ENCODE measurements at places on chromosomes 13 and 19.
A peak's percentile ranks its signal among the peaks of the same experiment; 100 is the strongest.

DNA sequence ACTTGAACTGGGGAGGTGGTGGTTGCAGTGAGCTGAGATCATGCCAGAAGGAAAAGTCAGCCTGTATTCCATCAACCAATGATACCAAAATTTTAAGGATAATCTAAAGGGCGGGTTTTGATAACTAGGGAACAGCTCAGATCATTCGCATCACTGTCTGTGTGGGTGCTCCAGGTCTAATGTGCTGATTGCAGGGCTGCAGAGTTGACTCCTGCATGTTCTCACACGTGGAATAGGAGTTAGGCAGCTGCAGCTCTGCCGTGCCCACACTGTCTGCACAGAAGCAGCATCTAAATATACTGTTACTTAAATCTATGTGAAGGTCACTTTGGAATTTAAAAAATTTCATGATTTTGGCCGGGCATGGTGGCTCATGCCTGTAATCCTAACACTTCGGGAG is 4.3 kb upstream of the PARP4 start:
- no peak for DNase-seq

- DNase-seq: no peak
Observed at GRCh38 chr13:59363947-59364346, 799.8 kb downstream of the DIAPH3 start.

DNA sequence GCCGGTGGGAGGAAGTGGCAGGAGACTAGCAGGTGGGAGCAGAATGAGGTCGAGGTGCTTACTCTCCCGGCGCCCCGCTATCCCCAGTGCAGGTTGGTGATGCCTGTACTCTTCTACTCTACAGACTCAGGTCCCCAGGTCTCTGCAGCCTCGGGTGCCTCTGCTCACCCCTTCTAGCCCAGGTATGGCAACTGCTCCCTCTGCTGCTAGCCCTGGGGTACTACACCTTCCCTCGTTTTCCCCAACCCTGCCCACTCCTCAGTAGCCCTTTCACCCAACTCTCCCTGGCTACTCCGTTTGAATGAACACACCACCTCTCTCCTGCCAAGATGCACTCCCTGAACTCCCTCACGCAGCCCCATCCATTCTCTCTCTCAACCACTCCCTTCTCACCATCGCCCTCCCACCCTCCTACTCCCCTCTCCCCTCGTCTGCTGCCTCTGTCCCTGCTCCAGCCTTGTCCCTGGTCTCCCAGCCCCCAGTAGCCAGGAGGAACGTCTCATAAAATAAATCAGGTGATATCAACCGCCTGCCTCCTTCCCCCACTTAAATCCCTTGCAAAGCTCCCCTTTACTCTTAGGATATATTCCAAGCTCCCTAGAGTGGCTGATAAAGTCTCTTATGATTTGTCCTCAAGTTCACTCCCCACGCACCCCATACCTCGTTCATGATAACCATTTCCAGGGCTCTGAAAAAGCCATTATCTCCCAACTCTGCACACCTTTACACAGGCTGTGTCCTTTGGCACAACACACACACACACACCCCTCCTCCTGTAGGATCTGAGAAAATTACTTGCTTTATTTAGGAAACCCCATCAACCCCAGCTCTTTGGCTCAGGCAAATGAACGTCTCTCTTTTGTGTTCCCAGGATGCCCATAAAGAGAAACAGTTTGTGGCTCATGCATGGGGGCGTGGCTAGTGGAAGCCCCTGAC is 8.2 kb upstream of the MEIS3 start:
- peak; percentile 44 for DNase-seq

DNA sequence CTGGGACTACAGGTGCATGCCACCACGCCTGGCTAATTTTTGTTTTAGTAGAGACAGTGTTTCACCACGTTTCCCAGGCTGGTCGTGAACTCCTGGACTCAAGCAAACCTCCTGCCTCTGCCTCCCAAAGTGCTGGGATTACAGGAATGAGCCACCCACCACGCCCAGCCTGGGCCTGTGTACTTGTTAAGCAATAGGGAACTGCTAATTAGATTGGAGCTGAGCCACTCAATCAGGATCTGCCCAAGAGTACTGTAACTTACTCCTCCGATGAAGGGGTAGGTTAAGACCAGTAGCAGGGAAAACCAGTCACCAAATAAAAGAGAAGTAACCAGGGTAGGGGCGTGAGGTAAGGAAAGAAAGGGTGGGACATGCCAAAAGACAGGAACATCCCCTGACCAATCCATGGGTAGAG is 2.3 kb downstream of the DDX39A start:
- no peak for DNase-seq

GRCh38 chr13:88472316-88472715 is 801.1 kb downstream of the SLITRK5 start:
- no peak for DNase-seq

- DNase-seq: no peak
Observed at GRCh38 chr13:40017662-40018262, 362.3 kb downstream of the COG6 start.

DNA sequence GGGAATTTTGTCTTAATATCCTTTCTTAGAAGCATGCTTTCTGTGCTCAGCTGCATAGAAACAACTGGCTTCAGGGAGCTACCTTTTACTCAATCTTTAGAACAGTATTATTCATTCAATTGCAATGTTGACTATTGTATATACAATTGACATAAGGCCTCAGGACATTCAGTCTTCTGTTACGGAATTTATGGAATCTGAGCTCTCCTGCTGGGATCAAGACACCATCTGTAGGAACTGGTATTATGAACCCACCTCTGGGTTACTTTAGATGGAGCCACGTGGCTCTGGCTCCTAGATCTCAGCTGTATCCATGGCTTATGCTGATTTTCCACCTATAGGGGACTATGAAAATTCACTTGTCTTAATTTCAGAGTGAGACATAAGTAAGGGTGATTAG is 716.2 kb upstream of the GPC6 start:
- no peak for DNase-seq

DNA sequence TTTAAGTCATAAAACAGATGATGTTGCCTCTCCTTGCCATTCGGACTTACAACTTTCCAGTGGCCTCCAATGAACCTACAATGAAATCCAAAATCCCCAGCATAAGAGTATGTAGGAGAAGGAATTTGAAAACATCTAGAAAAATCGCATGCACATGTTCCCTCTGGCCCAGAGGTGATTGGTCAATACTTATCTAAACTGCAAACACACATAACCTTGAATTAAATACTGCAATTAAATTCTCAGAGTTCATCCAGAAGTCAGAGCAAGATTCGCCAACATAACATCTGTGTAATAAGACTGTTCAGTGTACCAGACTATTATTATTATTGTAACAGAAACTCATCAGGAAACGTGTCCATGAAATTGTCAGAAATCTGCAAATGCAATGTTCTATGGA is 82.2 kb upstream of the USP29 start:
- DNase-seq: no peak

- no peak for DNase-seq
Observed at GRCh38 chr13:109145631-109146030, 516.2 kb downstream of the MYO16 start.

DNA sequence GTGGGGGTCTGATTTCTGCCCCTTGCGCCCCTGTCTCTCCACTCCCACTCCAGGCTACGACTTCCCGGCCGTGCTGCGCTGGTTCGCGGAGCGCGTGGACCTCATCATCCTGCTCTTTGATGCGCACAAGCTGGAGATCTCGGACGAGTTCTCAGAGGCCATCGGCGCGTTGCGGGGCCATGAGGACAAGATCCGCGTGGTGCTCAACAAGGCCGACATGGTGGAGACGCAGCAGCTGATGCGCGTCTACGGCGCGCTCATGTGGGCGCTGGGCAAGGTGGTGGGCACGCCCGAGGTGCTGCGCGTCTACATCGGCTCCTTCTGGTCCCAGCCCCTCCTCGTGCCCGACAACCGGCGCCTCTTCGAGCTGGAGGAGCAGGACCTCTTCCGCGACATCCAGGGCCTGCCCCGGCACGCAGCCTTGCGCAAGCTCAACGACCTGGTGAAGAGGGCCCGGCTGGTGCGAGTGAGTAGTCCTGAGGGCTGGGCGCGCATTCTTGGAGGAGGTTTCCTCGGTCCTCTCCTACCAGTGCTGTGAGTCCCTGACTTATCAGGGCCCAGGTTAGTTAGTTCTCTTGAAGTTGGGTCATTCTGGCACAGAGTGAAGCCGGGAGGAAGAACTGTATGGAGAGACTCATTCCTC is 12.7 kb downstream of the EHD2 start:
- DNase-seq: no peak

DNA sequence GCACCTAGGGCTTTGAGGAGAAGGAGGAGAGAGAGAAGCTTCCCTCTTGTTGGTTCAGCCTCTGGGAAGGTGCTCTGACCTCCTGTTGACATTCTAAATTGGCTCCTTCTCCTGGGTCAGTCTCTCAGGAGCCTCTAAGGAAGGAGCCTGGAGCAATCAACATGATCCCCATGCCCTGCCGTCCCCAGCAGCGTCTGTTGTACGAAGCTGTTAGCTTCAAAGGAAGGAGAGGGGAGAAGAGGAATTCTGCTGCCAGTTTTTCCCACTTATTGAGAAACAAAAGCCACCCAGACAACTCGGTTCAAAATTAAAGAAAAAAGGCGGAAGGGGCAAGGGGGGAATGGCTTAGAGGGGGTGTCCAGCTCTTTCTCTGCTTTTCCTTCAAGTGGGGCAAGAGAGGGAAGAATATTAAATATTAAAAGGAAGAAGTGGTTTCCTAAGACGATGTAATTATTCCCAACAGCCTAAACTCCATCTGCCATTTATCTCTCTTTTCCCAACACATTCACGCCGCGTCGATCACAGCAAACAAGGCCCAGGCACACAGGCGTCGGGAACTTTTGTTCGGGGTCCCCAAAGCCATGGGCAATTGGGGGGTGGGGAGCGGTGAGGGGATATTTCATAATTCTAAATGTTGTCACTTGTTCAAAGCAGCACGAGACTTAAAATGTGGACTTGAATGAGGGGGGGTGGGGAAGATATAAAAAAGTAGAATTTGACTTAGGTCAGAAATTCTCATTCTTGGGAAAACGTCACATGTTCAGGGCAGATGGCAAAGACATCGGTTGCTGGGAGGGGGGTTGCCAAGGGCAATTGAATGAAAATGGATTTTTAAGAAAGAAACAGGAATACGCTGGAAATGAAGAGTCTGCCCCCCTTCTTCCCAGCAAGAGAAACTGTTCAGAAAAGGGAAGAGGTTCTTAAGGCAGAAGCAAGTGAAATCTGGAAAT is 116.8 kb upstream of the CACNA1A start:
- DNase-seq: no peak

DNA sequence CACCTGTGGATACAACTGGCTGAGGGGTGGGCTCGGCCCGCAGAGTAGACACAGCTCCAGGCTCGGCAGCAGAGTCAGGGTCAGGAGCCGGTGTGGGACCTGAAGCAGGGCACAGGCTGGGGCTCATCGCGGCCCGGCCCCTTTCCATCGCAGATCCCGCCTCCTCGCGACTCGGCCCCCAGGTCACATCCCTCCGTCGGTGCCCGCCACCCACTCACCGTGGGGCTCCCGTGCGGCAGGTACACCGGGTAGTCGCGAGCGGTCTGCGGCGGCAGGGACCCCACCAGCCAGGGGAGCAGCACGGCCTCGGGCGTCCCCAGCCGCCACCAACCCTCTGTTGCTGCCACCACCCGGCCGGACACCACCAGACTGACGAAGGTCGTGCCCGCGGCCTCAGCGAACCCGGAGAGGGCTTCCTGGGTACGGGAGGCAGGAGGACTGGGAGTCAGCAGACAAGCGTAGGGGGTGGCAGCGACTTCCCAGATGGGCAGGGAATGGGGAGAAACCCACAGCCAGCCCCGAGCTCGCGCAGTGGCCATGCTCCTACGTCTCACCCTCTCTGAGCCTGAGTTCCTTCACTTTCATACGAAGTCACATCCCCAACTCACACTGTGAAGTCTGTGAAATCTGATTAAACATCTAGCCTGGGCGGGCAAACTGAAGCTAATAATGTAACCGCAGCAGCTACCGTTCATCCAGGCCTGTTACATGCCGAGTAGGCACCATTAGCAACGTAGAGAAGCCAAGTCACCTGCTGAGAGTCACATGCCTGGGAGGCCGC is 3.7 kb downstream of the FUZ start:
- DNase-seq: peak; percentile 14

- DNase-seq: no peak
Observed at GRCh38 chr19:34408411-34408810, 4.2 kb downstream of the PDCD2L start.

DNA sequence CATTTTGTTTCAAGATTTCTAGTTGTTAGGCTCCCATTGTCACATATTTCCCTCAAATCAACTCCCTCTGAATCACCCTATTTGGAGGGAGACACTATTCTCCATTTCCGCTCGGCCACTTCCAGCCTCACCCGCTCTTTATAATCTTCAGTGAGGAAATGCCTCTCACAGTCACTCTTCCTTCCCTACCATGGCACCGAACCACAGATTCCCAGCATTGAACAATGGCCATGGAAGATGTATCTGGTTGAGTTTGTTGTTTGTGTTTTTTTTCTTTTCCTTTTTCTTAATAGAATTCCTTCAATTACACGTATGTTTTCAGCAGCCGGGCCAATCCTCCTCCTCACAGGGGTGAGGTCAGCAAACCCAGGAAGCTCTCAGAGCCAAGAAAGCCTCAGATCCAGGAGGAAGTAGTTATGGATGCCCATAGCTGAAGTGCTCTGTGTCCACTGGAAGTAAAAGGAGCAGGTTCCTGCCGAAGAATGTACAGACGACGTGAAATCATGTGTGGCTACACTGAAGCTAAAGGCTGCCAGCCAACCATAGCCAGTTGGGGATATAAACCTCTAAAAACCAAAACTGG is 472.1 kb downstream of the FOXO1 start:
- DNase-seq: no peak

- DNase-seq: no peak
Observed at GRCh38 chr13:100589178-100589725, 663 bp upstream of the GGACT start.

DNA sequence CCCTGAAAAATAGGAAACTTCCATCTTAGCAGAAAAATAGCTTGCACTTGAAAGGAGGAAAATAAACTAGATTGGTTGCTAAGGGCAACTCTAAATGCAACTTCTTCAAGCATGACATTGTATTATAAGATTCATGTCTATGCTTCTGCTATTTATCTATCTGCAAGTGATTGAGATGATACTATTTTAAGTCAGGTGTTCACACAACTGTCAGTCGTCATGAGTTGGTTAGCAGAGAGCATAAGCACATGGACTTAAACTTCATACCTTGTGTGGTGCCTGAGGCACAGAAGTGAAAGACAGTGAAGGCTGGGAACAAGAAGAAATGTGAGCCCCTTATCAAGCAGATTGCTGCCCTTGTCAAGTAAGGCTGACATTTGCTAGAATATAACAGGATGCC is 82.9 kb downstream of the SLITRK5 start:
- no peak for DNase-seq

DNA sequence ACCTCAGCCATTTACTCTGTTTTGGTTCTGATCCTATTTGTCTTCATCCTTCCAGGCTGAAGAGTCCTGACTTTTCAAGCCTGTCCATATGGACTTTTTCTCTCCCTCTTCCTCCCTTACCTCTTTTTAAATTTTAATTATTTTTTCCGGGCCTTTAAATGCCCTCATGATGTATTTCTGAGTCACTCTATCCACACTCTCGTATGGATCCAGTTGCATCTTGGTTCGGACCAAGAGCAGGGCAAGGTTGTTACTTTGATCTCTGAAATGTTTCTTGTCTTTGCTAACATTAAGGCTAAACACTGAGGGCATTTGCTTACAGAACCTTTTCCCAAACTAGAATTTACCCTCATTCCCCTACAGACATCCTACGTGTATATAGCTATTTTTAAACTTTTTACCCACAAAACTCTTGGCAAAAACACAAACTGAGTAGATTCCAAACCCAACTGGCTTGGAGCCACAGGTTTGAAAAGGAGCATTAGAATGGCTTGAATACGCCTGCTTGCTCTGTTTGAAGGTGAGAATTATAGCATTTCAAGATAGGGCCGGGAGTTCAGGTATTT is 47.4 kb upstream of the SERPINE3 start:
- DNase-seq: no peak
